ENCODE measurements at places on chromosomes 1 and 21.

GRCh38 chr21:25649146-25649545, 10.1 kb downstream of the JAM2 start:
- DNase-seq: no peak
- no peaks in the 10 kb centered on the region for H3K4me1 ChIP-seq
- H3K36me3 ChIP-seq: no peaks in the 10 kb centered on the region

GRCh38 chr1:14167884-14168283, 430.6 kb upstream of the KAZN start:
- no peaks in the 10 kb centered on the region for H3K4me1 ChIP-seq
- no peaks in the 10 kb centered on the region for H3K36me3 ChIP-seq
- no peaks in the 10 kb centered on the region for H3K27me3 ChIP-seq
- H3K4me3 ChIP-seq: no peak overlapping the region

DNA sequence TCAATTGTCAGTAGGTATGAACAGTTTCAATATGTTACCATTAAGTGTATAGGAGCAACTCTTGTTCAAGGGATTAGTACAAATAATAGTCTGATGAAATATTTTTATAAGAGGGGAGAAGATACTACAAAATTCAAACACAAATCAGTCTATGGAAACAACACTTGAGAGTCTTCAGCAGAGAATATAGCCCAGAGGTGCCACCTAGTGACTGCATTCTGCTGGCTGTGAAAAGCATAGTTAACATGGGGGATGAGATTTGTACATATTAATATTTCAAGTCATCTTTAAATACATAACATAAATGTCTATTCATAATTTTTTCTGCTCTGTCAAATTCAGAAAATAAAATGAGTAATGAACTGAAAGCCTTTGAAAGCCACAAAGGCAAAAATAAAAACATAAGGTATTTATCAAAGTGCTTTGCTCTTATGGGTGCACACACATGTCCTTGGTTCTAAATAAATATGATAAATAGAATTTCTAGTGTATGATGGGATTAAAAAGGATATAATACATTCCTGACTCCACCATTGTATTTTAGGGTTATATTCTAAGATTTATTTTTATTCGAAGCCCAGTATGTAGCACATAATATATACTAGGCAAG, 440.9 kb upstream of the ZRANB2 start:
- H3K4me3 ChIP-seq: no peak overlapping the region
- no peaks in the 10 kb centered on the region for H3K27me3 ChIP-seq
- DNase-seq: peak; percentile 59

GRCh38 chr21:18443701-18444100, 40.1 kb upstream of the TMPRSS15 start:
- H3K27me3 ChIP-seq: no peaks in the 10 kb centered on the region
- no peaks in the 10 kb centered on the region for H3K36me3 ChIP-seq
- no peak overlapping the region for H3K27ac ChIP-seq
- no peaks in the 10 kb centered on the region for H3K4me1 ChIP-seq
- H3K4me3 ChIP-seq: no peak overlapping the region

GRCh38 chr1:230340526-230341161, 85.5 kb downstream of the PGBD5 start:
- no peaks in the 10 kb centered on the region for H3K4me1 ChIP-seq
- peak; percentile 52 for DNase-seq
- no peaks in the 10 kb centered on the region for H3K27me3 ChIP-seq
- no peak overlapping the region for H3K4me3 ChIP-seq
- H3K27ac ChIP-seq: no peak overlapping the region

- H3K27ac ChIP-seq: no peak overlapping the region
- no peaks in the 10 kb centered on the region for H3K27me3 ChIP-seq
- no peak for DNase-seq
- H3K4me1 ChIP-seq: no peaks in the 10 kb centered on the region
- H3K4me3 ChIP-seq: no peak overlapping the region
- peaks cover 5% of the 10 kb centered on the region for H3K36me3 ChIP-seq
Observed at GRCh38 chr1:168083456-168084325, 53.0 kb downstream of the GPR161 start.

- peaks cover 19% of the 10 kb centered on the region for H3K4me1 ChIP-seq
- no peak for DNase-seq
- peak overlapping the region; percentile 20 for H3K27ac ChIP-seq
- H3K36me3 ChIP-seq: no peaks in the 10 kb centered on the region
Observed at GRCh38 chr1:169043823-169044222, 62.7 kb upstream of the ATP1B1 start.
